ENCODE measurements at places on chromosomes 7 and 10. TPM values are rescaled to one million over a fixed set of nuclear protein-coding genes. Genes with fewer than 3 reads are reported as not detected.

Gene HHEX
- polyA plus RNA-seq, result 3.4 TPM

Gene CYP26C1
- 0.01 TPM for polyA plus RNA-seq

Gene ZNF438
- polyA plus RNA-seq, result 3.2 TPM

Gene KIFBP
- polyA plus RNA-seq, result 10.3 TPM

Gene CTAGE6
- polyA plus RNA-seq, result 0.09 TPM

Gene EN2
- polyA plus RNA-seq, result 0.01 TPM

Gene AGR2
- polyA plus RNA-seq, result 1.6 TPM

Gene RADIL
- polyA plus RNA-seq, result 0.93 TPM

Gene DPP6
- polyA plus RNA-seq, result 0.60 TPM

Gene KIAA1549
- 0.20 TPM for polyA plus RNA-seq

Gene IKZF1
- 1.0 TPM for polyA plus RNA-seq

Gene CTNNA3
- polyA plus RNA-seq, result 0.10 TPM

Gene GIMAP2
- polyA plus RNA-seq, result 0.90 TPM

Gene FAM13C
- 2.7 TPM for polyA plus RNA-seq
